Effector CD8-positive, alpha-beta T cell (primary cell): ENCODE measurements at places on chromosomes 12 and 14.
A peak's percentile ranks its signal among the peaks of the same experiment; 100 is the strongest.

DNA sequence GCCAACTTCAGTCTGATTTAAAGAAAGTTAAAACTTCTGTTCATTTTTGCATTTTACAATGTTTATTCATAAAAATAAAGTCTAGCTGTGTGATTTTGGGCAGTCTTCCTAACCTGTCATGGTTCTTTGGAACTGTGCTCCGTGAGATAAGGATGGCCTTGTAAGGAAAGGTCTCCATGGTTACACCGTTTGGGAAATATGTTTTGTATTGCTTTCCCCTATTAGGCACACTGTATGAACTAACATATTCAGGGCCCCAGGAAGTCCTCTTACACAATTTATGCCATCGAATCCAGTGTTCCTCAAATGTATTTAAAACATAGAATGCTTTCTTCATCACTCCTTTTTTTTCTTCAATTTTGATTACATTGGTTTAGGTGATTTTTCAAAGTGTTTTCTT, 54.5 kb downstream of the APAF1 start:
- DNase-seq, result no peak

- DNase-seq, result no peak
Observed at GRCh38 chr14:61491876-61492434, 170.6 kb downstream of the PRKCH start.

GRCh38 chr14:58200846-58201245, 897 bp downstream of the ACTR10 start:
- no peak for DNase-seq

DNA sequence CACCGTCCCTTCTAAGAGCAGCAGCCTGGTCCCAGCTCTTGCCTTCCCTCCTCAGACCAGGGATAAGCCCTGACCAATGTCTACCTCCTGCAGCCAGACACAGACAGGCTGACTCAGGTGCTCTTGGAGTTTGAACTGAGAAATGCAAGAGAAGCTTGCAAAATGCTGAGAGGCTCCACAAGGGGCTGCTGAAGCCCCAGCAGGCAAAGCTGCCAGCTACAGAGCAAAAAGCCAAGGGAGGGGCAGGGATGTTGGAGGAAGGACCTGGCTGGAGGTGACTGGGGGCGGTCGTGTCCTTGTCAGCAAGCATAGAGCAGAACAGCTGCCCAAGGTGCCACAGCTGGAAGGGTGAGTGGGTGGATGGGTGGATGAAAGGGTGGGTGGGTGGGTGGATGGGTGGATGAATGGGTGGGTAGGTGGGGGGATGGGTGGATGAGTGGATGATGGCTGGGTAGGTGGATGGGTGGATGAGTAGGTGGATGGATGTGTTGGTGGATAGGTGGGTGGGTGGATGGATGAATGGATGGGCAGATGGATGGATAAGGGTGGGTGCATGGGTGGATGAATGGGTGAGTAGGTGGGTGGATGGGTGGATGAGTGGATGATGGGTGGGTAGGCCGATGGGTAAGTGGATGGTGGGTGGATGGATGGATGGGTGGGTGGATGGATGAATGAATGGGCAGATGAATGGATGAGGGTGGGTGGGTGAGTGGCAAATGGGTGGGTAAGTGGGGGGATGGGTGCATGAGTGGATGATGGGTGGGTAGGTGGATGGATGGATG, 4.0 kb upstream of the INF2 start:
- DNase-seq, result no peak

- DNase-seq, result no peak
Observed at GRCh38 chr12:75360920-75361319, 26.4 kb downstream of the GLIPR1L1 start.

DNA sequence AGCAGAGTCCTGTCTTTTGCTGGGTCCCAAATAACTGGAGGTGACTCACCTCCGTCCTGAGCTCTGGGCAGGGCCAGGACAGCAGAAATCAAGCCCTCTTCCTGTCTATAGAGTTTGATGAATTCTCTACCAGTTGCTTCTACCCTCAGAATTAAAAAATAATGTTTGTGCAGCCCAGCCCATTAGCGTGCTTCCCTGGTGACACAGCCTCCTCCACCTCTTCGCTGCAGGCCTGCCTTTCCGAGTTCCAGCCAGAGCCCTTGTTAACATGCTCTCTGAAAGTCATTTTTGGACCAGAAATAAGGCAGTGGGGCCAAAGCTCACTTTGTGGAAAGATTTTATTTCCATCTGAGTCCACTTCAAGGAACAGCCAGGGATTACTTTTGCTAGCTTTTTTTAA, 94.0 kb downstream of the TBX5 start:
- DNase-seq, result no peak

DNA sequence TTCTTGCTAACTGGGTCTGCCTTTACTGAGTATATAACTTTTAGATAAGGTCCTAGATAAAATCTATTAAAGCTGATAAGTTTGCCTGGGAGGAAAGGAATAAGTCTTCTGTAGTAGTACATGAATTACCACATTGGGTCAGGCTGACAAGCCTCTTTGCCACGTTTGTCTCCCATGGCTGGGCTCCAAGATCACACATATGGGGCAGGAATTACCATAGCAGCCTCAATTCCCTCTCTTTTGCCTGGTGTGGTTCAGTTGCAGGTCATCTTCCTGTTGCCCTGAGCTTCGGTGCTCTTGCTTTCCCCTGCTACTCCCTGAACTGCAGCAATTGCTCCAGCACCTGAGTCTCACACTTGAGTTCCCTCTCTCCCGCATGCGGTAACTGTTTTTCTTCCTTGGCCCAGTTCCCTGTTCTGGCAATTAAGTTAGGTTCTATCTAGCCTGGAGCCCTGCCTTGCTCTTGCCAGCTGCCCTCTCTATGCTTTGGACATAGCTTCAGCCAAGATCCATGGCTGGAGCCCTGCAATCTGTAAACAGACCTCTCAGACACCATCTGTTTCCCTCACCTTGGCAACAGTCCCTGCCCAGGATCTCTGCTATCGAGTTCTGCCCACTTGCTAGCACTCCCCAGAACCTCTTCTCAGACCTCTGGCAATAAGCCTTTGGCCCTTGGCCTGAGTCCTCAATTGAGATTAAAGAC, 5.8 kb upstream of the GLT8D2 start:
- no peak for DNase-seq

DNA sequence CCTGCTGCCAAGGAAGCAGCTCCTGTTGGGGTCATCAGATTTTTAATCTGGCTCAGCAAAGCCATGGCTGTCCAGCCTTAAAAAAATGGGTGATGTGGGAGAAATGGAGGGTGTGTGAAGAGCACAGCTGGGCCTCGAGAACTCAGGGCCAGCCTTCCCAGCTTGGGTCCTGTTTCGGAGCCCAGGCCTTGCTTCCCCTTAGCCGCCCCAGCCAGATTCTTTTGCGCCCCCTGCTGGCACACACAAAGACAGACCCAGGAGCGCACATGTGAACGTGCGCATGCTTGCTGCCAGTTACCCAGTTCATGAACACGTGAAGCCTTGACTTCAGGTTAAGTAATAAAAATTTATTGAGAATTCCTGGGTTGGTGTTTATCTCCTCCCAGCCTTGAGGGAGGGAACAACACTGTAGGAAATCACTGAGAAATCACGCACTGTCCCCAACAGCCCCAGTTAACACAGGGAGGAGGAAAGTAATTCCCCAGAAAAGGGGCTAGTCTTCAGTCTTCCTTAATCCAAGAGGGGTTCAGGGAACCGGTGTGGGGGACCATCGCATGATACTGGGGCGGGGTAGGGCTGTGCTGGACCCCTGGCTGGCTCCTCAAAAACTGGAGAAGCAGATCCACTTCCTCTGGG, 5.3 kb downstream of the PHB2 start:
- peak; percentile 78 for DNase-seq

GRCh38 chr12:120914794-120915193, 10.6 kb upstream of the SPPL3 start:
- DNase-seq, result no peak

DNA sequence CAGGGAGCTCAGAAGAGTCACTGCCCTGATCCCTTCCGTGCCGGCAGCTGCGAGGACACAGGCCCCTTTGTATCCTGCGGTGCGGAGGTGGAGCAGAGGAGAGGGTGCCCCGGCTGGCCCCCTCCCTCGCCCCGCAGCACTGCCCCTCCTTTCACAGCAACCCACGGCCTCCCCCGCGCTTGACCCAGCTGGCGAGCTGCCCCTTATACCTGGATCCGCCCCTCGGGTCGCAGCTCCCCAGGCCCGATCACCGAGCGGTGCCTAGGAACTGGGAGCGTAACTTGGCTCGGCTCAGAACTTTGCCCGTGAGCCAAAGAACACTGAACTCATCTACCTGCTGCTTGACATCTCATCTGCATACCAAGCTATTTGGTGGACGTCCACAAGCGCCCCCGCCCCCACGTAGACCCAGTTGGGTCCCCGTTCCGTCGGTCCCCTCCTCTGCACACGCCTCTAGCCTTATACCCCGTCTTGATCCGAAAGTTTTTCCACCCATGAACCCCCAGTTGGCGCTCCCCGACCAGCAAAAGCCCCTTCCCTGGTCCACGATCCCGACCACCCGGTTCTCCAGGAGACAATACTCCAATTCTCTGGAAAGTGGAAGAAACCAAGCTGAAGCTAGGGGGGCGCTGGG, 697 bp upstream of the DNAJC14 start:
- peak; percentile 20 for DNase-seq
